Activated gamma-delta T cell treated with anti-CD3 and anti-CD28 coated beads, Interleukin-2, amount 50 U/mL, for 16 hours (primary cell): ENCODE measurements at places on chromosomes 7 and 10.

DNA sequence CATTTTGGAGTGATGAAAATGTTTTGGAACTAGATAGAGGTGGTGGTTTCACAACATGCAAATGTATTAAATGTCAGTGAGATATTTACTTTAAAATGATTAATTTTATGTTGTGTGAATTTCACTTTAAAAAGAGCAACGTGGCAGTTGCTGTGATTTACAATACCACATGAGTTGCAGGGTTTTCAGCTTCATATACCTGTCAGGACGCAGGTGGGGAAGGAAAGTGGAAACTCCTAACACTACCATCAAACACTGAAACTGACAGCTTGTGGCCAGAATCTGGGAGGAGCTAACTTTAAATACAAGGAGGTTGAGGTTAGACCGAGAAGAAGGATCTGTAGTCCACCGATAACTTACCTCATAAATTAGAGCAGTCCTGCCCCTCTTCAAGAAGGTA is 168.9 kb upstream of the TMEM72 start:
- DNase-seq, result no peak

- DNase-seq, result no peak
Measured at GRCh38 chr10:48525113-48525512, 79.8 kb downstream of the ARHGAP22 start.

- DNase-seq, result no peak
Measured at GRCh38 chr7:100888988-100889750, at the start of gene UFSP1. UFSP1 (minus strand) TSS chr7:100889715; CDS start chr7:100889271, 444 bp downstream.

GRCh38 chr10:69553328-69553727 is 19.9 kb downstream of the NEUROG3 start:
- DNase-seq, result no peak

GRCh38 chr10:62354916-62355315 is 19.3 kb upstream of the ZNF365 start:
- DNase-seq, result no peak

GRCh38 chr7:108055611-108056021 is 52.7 kb upstream of the LAMB1 start:
- no peak for DNase-seq

GRCh38 chr7:142796001-142796500 is 25.3 kb downstream of the PRSS2 start:
- DNase-seq, result no peak

GRCh38 chr7:138008588-138009349 is 6.9 kb upstream of the CREB3L2 start:
- DNase-seq, result no peak

- no peak for DNase-seq
Measured at GRCh38 chr10:30169342-30169741, 110.0 kb upstream of the JCAD start.

GRCh38 chr7:51705701-51706100 is 389.1 kb upstream of the COBL start:
- no peak for DNase-seq

DNA sequence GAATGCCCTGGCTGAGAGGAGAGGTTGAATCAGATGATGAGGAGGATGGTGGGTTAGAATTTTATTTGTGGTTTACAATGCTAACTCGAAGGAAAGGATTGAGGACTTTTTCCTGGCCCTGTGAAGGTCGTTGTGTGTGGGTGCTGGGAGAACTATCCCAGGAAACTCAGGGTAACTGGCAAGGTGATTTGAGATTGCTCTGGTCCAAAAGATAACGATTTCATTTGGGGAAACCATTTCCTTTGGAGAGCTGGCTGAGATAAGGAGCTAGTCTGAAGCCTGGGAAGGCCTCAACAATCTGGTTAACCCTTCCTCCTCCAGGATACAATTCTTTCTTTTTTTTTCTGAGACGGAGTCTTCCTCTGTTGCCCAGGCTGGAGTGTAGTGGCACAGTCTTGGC is 33.0 kb downstream of the HK1 start:
- DNase-seq, result no peak

GRCh38 chr10:103280506-103280905 is 3.6 kb downstream of the INA start:
- DNase-seq, result no peak

- no peak for DNase-seq
Measured at GRCh38 chr10:27344568-27345454, 104.2 kb upstream of the ACBD5 start.
